Omental fat pad (tissue), 4 donors: ENCODE measurements at places on chromosomes 3 and 15. TPM values are rescaled to one million over a fixed set of nuclear protein-coding genes. Genes with fewer than 3 reads are reported as not detected.

Gene SLC24A5
- total RNA-seq: not detected

Gene SNX1
- total RNA-seq: 121 TPM

Gene ATXN7
- total RNA-seq: 22.5 TPM

Gene FBLN2
- 187 TPM for total RNA-seq

Gene FMN1
- 19.9 TPM for total RNA-seq

Gene FEZF2
- not detected for total RNA-seq

Gene GUCA1C
- total RNA-seq: not detected

Gene SLC15A2
- 2.2 TPM for total RNA-seq

Gene MKRN2OS
- total RNA-seq: not detected

Gene PLAAT1
- not detected for total RNA-seq

Gene SNX22
- total RNA-seq: 1.2 TPM

Gene DCUN1D1
- 27.7 TPM for total RNA-seq

Gene COL6A5
- total RNA-seq: 0.09 TPM

Gene CISH
- total RNA-seq: 27.9 TPM

Gene PROS1
- 46.5 TPM for total RNA-seq

Gene NUP210
- 9.1 TPM for total RNA-seq

Gene CLCN2
- 2.5 TPM for total RNA-seq
